ENCODE measurements at places on chromosomes 2 and 18. TPM values are rescaled to one million over a fixed set of nuclear protein-coding genes. Genes with fewer than 3 reads are reported as not detected.

Gene LANCL1
- total RNA-seq, result 49.1 TPM

Gene TBR1
- 0.02 TPM for total RNA-seq

Gene ANTXR1
- total RNA-seq, result not detected

Gene POTEC
- not detected for total RNA-seq

Gene CNPPD1
- total RNA-seq, result 54.5 TPM

Gene CPLX4
- not detected for total RNA-seq

Gene CRACDL
- 0.79 TPM for total RNA-seq

Gene HOXD11
- total RNA-seq, result not detected

Gene SRD5A2
- total RNA-seq, result not detected

Gene ELOA2
- not detected for total RNA-seq

Gene RESP18
- total RNA-seq, result not detected

Gene AQP12B
- total RNA-seq, result not detected

Gene PID1
- not detected for total RNA-seq

Gene NETO1
- total RNA-seq, result not detected

Gene SCN1A
- not detected for total RNA-seq

Gene TRABD2A
- 35.1 TPM for total RNA-seq

Gene NOTO
- total RNA-seq, result not detected

Gene IL1R1
- 14.3 TPM for total RNA-seq

Gene NT5C1B
- total RNA-seq, result not detected

Gene CYP27A1
- 0.31 TPM for total RNA-seq

Gene GPR39
- total RNA-seq, result not detected

Gene LRATD1
- total RNA-seq, result not detected

Gene RAMP1
- 1.00 TPM for total RNA-seq

Gene ACADL
- not detected for total RNA-seq

Gene XDH
- 0.07 TPM for total RNA-seq

Gene SERPINB3
- not detected for total RNA-seq

Gene SERPINB12
- not detected for total RNA-seq

Gene PAX3
- total RNA-seq, result not detected
